ENCODE measurements at places on chromosomes 13 and 19.
A peak's percentile ranks its signal among the peaks of the same experiment; 100 is the strongest.

GRCh38 chr13:99425485-99426341, 75.6 kb upstream of the TM9SF2 start:
- ATAC-seq: peak; percentile 46

DNA sequence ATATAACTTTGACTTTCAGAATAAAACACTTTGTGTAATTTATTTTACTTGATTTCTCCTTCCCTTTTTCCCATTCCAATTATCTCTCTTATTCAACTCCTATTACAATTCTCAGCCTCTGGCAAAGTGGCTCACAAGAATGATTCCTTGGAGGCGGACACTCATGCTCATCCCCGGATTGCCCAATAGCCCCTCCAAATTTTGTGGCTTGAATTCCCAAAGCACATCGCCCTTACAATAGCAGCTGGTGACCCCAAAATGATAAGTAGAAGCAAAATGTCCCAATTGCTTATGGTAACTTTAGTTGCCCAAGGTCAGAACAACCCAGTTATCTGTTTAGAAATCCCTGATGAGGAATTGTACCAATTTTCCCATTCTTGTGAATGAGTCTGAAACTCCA, 1523.5 kb upstream of the PRR20A start:
- no peak for ATAC-seq

DNA sequence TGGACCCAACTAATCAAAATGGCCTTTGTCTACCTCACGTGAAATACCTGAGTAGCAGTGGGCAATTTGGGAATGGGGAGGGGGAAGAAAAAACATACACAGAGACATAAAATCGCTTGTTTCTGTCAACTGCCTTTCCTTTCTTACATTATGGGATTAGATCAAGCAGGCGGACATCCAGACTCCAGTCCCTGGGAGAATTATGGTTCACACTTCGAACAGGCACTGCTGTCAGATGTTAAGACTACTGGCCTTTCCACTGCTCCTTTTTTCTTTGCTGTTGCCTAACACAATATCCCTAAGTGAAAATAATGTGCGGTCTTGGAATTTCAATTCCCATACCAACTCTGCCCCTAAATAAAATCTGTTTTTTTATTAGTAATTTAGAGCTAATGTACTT, 1719.7 kb upstream of the SLC10A2 start:
- no peak for ATAC-seq

DNA sequence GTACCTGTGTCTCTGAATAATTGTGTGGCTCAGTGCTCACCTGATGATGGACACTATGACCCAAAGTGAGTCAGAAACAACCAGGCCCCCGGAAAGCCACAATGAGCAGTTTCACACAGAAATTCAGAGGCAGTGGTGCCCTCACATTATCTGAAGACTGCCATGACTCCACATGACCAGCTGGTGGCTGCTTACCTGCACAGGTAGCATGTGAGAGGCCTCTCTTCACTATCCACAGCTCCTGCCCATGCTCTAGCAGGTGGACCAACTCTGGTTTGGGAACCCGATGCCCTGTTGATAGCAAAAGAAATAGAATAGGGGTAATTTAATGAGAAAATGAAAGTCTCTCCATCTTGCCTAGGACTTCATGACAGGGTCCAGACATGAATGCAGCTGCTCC, 7.2 kb downstream of the ZNF550 start:
- no peak for ATAC-seq

- no peak for ATAC-seq
Observed at GRCh38 chr13:29676941-29677452, 81.5 kb upstream of the SLC7A1 start.

DNA sequence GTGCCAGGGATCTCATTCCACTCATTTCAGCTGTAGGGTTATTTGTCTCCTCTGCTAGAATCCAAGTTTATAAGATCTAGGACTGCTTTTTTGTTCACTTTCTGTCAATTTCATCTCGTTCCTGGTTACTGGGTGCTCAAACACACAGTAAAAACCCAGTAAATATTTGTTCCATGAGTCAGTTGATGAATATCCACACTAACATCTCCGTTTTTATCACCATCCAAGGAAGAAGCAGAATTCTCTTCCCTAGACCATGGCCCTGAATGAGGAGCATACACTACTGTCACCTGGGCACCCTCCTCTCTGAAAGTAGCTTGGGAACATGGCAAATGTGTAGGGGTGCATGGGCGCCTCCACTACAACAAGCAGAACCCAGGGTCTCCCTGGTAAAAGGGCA, 390.8 kb downstream of the FOXO1 start:
- no peak for ATAC-seq

DNA sequence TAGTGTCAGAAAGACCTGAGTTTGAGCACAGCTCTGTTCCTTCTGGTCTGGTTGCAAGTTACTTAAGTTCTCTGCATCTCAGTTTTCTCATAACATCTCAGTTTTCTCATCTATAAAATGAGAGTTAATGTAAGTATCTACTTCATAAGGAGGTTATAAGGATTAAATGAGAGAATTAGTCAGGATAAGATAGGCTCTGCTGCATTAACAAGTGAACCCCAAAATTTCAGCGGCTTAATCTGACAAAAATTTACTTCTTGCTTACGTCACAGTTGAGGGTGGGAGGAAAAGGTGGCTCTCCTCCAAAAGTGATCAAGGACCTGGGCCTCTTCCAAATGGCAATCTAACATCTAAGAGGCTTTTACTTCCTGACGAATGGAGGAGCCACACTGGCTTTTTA, 31.5 kb upstream of the LRCH1 start:
- no peak for ATAC-seq

GRCh38 chr19:10091895-10092641, 6.0 kb downstream of the SHFL start:
- ATAC-seq: no peak

DNA sequence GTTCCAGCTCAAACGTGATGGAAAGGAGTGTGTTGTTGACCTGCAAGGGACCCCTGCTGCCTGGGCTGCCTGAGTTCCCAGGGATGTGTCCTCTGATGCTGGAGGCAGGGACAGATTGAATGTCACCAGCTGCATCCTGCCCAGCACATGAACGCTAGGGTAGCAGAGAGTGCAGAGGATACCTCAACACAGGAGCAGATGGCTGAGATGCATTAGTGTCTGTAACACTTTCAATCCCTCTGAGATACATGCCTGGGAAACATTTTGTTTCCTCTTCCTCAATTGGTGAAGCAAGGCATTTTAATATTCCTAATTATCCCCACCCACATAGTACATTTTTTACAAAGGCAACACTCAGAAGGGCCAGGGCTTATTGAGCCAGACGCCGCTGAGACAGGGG, 106.4 kb upstream of the UBL3 start:
- ATAC-seq: no peak

DNA sequence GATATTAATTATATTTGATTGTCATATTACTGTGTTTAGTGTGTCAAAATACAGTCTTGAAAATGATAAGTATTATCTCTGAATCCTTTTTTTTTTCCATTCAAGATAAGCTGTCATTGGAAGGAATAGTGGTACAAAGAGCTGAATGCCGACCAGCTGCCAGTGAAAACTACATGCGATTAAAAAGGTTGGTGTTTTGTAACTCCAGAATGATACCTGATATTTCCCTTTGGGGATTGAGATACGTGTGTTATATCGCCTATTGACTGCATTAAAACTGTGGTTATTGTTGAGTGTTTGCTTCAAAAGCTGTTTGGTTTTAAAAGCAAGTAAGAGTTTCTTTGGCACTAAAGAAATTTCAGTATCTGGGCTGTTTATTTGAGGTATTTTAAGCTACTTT, 6.5 kb upstream of the KCTD4 start:
- no peak for ATAC-seq

GRCh38 chr13:33908116-33908515, 90.2 kb downstream of the RFC3 start:
- no peak for ATAC-seq

GRCh38 chr19:51524666-51525264, 6.7 kb downstream of the SIGLEC6 start:
- no peak for ATAC-seq

GRCh38 chr19:29155683-29156082, 57.3 kb downstream of the UQCRFS1 start:
- ATAC-seq: no peak

GRCh38 chr19:16201011-16201391, 3.3 kb downstream of the AP1M1 start:
- no peak for ATAC-seq

DNA sequence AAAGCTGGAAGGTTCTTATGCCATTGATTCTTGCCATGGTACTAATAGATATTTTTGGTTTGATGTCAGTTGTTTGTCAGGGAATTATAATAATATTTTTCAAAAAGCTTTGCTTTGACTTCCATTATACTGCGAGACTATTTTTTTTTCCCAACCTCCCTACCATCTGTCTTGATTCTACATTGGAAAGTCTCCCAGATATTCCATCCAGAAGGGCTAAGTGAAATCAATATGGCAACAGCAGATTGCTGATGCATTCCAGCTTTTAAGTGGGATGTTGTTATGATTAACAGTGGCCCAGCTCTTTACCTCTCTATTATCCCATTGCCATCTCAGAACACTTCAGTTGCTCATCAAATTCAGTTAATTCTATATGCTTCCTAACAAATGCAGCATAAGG, 247.4 kb downstream of the OXGR1 start:
- ATAC-seq: no peak

- ATAC-seq: peak; percentile 51
Observed at GRCh38 chr13:114111577-114111976, 20.8 kb downstream of the RASA3 start.

DNA sequence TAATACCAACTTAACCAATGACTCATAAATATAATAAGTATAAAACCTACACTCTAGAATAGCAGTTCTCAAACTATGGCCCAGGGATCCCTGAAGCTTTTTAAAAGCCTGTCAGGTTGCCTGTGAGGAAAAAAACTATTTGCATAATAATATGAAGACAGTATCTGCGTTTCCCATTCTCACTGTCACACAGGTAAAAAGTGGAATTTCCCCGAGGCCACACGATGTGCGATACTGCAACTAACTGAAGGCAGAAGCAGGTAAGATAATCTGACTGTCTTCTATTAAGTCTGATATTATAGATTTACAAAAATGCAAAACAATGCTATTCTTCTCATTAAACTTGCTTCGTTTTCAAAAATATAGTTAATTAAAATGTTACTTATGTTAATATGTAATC, 52.5 kb upstream of the EEF1AKMT1 start:
- no peak for ATAC-seq

DNA sequence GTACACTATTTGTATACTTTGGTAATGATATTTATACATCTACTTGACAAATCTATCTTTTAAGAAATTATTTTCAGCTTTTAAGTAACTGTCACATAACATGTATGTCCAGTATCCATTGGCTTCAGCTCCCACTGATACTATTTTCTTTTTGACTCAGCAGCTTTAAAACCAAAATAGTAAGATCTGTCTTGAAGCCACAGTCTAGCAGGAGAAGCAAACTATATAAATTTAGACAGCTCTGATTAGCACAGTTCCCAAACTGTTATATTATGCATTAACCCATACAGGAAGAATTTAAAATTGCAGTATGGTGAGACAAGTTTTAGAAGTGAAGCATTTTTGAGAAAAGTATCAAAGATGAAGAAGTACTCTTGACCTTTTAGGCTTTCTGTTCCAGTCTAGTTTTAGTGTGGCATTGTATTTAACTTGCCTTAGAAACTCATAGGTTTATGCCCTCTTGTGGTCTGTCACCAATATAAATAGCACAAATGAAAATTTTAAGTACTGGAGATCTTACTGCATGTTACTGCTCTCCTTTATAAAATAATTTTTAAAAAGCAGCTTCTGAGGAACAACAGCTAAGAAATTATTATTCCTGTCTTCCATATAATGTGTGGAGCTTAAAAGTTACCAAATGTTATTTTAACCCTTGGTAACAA, 24.7 kb downstream of the URI1 start:
- ATAC-seq: no peak

- ATAC-seq: no peak
Observed at GRCh38 chr19:30457484-30457883, 85.3 kb downstream of the ZNF536 start.

DNA sequence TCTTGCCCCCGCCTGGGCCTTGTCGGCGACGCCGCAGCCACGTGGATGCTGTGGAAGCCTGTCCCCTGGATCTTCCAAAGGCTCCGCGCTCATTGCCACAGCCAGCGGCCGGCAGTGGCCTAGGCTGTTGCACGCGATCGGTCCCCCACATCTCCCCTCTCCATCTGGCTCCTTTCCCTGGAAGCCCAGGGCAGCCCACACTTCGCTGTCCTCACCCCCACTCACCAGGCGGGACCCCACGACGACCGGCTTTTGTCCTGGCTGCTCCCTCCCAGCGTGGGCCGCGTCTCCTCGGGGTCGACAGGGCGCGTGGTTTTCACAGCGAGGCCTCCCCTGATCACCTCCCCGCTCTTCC, 605 bp upstream of the TEX30 start:
- no peak for ATAC-seq

GRCh38 chr19:50663482-50663790, 14.2 kb downstream of the C19orf81 start:
- ATAC-seq: no peak

DNA sequence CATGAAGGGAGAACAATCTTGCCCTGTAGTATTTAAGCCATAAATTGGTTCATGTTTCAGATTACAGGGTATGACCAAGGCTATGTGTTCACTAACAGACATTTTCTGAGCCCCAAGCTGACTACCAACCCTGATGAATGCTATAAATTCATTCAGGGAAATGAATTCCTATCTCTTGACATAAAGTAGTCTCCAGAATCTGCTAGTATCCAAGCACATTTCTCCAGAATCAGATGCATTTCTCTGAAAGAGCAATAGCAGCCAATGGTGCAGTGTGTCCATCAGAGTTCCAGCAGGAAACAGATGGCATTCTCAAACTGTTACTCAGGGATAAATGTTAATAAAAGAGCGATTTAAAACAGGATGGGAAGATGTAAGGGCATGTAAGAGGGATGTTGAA, 226.4 kb downstream of the COG6 start:
- no peak for ATAC-seq

DNA sequence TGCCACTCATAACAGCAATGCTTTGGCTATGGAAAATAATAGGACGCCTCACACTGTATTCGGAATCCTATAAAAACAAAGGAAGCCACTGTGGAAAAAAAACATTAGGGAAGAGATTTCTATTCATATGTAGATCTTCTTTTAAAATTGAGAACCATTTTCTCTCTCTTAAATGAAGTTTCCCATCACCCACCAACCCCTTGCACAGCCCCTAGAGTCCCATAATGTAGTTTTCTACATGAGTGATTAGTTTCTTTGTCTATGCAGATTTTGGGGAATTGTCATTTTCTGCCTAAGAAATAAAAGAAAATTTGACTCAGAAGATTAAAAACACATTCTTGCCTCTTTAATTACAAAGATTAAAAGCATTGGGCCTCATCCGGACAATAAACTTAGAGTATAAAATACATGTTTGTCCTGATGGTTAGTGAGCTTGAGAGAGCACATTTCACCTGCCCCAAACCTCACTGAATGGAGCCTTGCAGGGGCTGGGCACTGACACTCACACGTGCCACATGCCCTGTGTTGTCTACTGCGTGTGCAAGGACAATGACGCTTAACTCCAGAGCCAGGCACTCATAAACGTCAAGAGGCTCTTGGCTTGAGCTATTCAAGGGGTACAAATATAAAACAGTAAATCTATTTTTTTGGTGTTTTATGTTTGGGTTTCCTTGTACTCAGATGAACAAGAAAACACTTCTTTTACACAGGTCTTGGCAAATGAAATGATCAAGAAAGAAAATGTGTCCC, 40.0 kb upstream of the KL start:
- no peak for ATAC-seq

Measured in activated T-helper 17 cell treated with anti-CD3 and anti-CD28 coated beads, Interleukin-2, amount 50 U/mL, for 72 hours (primary cell).